Activated naive CD8-positive, alpha-beta T cell treated with anti-CD3 and anti-CD28 coated beads for 36 hours (primary cell): ENCODE measurements at places on chromosomes 12 and 14.

GRCh38 chr14:106308839-106309389 is 782.5 kb downstream of the TMEM121 start:
- DNase-seq = peak; percentile 93

DNA sequence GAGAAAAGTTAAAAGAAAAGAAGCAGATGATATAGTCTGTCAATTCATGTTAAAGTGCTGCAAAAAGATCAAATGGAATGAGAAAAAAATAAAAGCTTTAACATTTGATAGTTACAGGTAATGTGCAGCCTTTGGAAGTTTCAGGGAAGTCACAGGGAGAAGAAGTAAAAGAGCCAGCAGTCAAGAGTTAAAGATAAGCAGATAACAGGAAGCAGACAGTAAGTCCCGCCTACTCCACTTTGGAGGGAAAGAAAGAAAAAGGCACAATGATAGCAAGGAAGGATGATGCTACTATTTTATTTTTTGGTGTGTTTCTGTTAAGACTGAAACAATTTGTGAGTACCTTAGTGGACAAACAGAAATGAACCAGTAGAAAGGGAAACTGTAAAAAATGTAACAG is 111.1 kb upstream of the KRR1 start:
- DNase-seq = no peak

- no peak for DNase-seq
Measured at GRCh38 chr12:131436922-131437705, 273.8 kb upstream of the SFSWAP start.

DNA sequence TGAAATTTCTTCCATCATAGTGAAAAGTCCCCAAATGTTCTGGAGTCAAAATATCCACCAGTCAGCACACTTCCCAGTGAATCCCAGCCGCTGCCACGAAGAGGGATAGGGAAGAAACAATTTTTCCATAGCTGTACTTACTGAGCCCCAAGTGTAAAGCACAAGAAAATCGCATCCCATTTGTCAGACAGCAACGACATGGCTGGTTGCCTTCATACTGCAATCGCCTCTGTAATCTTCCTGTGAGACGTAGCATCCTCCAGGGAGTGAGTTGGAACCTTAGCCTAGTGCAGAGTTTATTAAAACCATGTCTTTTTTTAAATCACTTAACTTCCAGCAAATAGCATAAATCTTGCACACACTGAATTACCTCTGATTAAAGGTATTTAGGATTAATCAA is 56.8 kb downstream of the GNG2 start:
- DNase-seq = no peak

DNA sequence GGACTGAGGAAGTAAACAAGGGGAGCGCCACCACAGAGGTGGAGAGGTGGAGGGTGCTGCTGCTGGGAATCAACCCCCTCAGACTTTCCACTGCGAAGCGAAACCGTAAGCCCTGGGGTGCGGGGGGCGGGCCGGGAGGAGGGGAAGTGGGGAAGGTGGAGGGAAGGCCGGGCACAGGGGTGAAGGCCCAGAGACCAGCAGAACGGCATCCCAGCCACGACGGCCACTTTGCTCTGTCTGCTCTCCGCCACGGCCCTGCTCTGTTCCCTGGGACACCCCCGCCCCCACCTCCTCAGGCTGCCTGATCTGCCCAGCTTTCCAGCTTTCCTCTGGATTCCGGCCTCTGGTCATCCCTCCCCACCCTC is at the start of gene LAG3:
Gene LAG3 (plus strand): TSS at position 190 of the 365 bp plus-strand sequence. CDS start 333 bp downstream, outside the sequence.
- peak; percentile 77 for DNase-seq

GRCh38 chr14:103495854-103496253 is 26.8 kb downstream of the CKB start:
- no peak for DNase-seq

DNA sequence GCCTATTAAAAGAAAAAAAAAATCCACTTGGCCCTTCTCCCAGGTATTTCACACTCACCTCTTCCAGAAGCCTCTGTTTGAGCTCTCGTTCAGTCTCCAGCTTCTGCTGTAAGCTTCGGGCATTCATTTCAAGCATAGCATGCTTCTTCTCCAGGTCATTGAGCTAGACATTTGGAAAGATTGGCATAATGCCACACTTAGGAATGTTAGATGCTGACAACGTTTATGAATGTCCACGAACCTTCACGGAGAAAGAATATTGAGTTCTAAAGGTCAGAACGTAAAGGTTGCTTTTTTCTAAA is 60.5 kb downstream of the PRKAB1 start:
- DNase-seq = no peak

GRCh38 chr12:6384499-6385436 is 806 bp downstream of the LTBR start:
- no peak for DNase-seq
